ENCODE measurements at places on chromosomes 2 and 18.

GRCh38 chr2:108535357-108535631 is 1.0 kb downstream of the LIMS1 start:
- no peak for DNase-seq

DNA sequence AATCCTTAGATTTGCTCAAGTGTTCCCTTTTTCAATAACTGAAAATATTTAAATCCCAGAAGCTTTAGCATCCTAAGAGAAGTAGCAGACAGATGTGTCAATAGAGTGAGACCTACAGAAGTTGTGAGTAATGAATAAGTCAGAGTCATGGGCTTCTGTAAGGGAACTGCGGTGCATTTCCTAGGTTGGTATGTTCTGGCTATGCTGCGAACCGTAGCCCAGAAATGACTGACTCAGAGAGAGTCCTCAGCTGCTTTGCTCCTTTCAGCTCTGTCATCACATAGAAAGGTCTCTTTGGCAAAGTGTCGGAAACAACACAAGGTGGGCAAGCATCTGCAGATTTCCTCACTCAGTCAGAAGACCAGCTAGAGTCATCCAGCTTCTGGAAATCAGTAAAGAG is 297.1 kb downstream of the ARHGAP15 start:
- no peak for DNase-seq

DNA sequence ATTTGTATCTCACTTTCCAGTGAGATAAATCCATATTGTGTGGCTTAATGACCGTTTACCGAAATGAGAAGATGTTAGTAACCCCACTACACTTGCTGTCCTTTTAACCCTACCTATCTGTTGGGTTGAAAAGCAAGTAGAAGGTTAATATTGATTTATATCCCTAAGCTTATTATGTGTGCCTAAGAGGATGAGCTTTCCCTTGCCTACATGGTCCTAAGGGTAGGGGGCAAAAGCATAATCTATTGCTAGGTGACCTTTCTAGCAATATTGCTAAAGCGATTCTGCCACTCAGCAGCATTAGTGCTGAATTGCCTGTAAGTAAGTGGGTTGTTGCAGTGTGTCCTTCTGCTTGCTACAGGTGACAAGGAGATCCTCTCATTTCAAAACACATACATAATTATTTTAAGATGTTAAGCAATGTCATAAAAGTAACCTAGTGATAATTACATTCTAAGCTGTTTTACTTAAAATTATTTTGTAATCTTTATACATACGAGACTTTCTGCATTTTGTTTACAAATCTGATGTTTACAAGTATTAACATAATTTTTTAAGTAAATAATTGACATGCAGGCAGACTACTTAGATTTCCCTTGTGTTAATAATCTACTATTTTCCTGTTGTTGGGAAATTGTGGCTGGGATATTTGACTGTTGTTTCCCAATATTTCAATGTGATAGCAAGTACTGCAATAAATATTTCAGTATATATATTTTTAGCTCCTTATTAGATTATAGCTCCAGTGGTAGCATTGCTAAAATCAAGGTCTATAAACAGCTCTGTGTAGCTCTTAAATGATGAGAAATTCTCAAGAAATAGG is 49.1 kb upstream of the CABYR start:
- DNase-seq, result no peak

DNA sequence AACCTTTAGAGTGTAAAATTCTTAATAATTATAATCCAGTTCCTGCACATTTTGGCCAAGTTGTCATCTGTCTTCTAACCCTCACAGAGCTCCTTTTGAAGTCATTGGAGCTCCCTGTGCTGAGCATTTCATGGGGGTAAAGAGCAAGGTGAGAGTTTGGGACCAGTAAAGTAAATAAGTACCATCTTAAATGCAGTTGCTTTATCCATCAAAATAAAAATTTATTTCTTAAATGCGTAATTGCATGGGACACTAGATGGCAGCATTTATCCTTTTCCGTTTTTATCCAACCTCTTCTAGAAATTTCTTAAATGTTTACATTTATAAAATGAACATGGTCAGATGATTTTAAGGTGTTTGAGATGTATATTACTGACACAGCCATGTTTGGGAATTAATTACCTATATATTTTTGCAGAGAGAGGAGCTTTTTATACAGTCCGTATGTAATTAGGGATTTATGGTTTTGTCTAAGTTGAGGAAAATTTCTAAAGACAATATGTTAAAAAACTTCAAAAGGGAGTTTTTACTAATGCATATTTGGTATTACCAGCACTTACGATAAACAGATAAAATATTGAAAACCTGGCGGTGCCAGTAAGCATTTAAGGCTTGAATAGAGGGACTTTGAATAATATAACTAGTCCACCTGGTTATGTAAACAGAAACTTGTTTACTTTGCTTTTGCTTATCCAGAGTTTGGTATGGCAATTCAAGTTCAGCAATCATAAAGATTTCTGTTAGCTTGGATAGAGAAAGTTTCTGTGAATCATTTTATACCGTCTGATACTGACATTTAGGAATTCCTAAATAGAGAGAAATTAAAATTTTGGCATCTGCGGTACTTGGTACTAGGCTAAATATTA is 54.5 kb downstream of the ACSL3 start:
- DNase-seq, result no peak
